GM13977 (cell line): ENCODE measurements at places on chromosomes 16 and 17.

- no peak for DNase-seq
Measured at GRCh38 chr17:48023400-48024148, 14.0 kb downstream of the COPZ2 start.

GRCh38 chr16:50781043-50781442, 39.2 kb downstream of the CYLD start:
- no peak for DNase-seq

DNA sequence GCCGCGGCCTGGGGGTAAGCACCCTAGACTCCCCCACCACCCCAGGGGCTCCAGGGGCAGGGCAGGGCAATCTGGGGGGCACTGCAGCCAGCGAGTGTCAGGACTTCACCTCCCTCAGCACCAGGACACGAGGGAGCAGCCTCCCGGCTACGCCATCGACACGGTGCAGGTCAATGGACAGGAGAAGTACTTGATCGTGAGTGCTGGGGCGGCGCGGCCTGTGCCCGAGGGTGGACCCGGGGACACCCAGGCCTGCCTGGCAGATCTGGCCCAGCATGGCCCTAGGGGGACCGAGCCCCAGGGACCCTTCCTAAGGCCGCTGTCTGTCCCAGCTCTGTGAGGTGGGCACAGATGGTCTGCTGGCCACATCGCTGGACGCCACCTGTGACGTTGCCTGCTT, 3.1 kb upstream of the RHBDL1 start:
- no peak for DNase-seq

- DNase-seq: peak; percentile 32
Measured at GRCh38 chr16:47492428-47493377, 31.6 kb downstream of the PHKB start.

GRCh38 chr17:633133-633532, 81.5 kb downstream of the VPS53 start:
- DNase-seq: no peak

DNA sequence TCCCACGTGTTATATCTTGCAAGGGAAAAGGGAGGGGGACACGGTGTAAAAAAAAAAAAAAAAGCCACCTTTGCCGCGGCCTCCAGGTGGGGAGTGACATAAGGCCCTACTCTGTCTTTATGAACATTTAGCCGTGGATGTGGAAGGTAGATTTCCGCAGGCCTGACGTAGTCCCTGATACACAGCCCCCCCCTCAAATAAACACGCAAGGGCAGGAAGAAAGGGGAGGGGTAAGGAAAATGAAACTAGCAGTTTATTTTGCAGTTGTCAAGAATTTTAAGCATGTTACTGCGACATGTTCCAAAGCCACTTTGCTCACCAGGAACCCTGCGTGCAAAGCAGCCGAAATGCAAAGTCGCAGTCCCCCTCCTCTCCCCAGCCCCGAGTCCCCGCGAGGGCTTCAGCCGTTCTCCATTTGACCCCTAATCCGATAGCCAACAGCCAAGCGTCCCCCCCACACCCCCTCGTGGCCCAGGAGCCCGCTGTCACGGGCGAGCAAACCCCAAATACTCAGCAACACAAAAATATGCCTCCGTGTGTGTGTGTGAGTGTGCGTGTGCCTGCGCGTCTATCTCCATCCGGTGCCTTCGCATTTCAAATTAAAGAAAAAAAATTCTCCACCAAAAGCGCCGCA, 1.2 kb downstream of the CBX4 start:
- DNase-seq: no peak

DNA sequence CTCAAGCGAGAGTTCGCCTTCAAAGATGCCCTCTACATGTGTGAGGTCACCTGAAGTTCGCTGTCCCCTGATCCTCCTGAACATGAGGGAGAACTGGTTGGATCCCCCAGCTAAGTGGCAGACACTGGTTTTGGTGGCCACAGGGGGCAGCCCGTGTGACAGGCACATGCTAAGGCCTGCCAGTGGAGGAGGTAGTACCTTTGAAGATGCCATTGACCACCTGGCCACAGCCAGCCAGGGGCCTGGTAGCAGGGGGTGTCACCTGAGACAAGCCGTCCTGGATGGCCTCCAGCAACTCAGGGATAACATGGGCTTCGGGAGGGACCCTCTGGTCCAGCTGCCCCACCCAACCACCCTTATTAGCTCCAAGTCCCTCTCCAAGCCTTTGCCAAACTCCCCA, 7.3 kb upstream of the ALDH3A1 start:
- no peak for DNase-seq

DNA sequence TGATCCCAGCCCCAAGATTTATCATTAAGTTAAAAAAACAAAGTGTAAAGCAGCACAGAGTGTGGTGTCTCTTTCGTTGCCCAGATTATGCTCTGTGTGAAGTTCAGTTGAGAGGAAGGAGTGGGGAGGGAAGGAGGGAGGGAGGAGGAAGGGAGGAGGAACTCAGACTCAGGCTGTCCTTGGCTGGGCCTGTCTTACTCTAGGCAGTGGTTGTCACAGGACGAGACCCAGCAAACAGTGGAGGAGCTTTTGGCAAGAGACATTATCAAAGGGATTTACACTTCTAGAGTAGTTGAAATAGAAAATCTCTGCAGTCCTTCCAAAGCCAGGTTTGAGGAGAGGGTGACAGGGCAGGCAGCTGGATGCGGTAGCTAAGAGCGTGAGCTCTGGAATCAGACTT, 27.8 kb downstream of the KNOP1 start:
- no peak for DNase-seq

- DNase-seq: no peak
Measured at GRCh38 chr16:27127308-27127707, 60.6 kb downstream of the C16orf82 start.

GRCh38 chr17:59266745-59267144, 46.4 kb downstream of the GDPD1 start:
- DNase-seq: no peak

GRCh38 chr16:278863-279366, 1.5 kb upstream of the ARHGDIG start:
- peak; percentile 77 for DNase-seq

GRCh38 chr16:25838724-25839186, 147.0 kb downstream of the HS3ST4 start:
- peak; percentile 24 for DNase-seq

DNA sequence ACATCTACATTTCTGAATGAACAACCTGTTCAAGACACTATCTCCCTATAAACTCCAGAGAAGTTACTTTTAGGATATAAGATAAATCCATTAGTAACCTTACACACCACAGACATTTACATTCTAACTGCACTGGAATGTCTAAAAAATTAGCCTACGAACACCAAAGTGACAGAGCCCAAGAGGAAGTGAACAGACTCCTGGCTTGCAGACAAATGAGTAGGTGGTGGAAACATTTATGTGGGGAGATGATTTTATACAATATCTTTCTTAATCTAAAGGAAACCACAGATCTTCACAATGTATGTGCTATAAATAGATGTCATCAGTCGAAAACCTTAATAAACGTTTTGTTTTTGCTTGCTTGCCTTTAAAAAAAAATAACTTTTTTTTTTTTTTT, 18.8 kb downstream of the ZNF652 start:
- no peak for DNase-seq

- peak; percentile 70 for DNase-seq
Measured at GRCh38 chr16:89383095-89384003, 107.0 kb downstream of the ANKRD11 start.

DNA sequence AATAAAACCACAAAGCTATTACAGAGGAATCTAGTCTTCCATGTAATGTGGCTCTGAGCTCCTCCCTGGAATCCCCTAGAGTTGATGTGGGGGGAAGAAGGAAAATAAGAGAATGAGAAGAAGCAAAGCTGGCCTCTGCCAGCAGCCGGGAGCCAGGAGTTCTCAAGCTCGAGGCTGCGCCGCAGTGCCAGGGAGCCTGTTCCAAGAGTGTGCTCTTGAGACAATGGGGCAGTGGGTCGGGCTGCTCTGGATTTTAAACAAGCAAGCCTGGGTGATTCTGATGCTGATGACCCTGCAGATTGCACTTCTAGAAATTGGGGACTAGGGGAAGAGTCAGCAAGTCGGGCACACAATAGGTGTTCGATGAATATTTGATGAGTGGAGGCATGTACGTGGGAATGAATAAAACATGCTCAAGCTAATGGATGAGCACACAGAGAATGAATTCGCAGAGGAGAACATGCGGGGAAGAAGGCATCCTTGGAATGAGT, 119.9 kb downstream of the CMIP start:
- no peak for DNase-seq

- no peak for DNase-seq
Measured at GRCh38 chr16:80946481-80946880, 60.2 kb downstream of the CMC2 start.

DNA sequence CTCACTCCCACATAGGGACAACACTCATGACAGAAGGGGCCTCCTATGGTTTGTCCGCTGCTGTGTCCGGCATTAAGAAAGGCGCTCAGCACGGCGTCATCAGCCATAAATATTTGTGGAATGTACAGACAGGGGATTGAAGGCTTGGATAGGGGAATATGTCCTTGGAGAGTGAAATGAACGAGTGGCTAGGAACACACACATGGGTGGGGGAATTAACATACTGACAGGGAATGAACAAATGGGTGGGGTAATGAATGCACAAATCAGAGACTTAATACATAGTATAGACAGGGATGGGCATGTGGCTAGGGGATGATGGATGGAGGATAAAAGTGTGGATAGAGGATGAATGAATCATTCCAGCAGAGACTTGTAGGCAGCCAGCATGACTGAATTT, 154.0 kb upstream of the HSBP1 start:
- DNase-seq: no peak

GRCh38 chr16:49592546-49593423, 219.2 kb downstream of the C16orf78 start:
- peak; percentile 74 for DNase-seq

GRCh38 chr17:2453325-2453724, 52.5 kb upstream of the MNT start:
- peak; percentile 40 for DNase-seq

- no peak for DNase-seq
Measured at GRCh38 chr17:42883802-42884558, 16.6 kb upstream of the G6PC1 start.

- no peak for DNase-seq
Measured at GRCh38 chr17:15452746-15453145, 14.7 kb downstream of the CDRT4 start.

- no peak for DNase-seq
Measured at GRCh38 chr16:24745791-24746190, 16.3 kb downstream of the TNRC6A start.

- no peak for DNase-seq
Measured at GRCh38 chr16:84478172-84478947, 26.1 kb downstream of the MEAK7 start.

GRCh38 chr16:84677017-84677803, 22.6 kb upstream of the USP10 start:
- no peak for DNase-seq

- no peak for DNase-seq
Measured at GRCh38 chr16:11797957-11798299, 870 bp upstream of the ZC3H7A start.

DNA sequence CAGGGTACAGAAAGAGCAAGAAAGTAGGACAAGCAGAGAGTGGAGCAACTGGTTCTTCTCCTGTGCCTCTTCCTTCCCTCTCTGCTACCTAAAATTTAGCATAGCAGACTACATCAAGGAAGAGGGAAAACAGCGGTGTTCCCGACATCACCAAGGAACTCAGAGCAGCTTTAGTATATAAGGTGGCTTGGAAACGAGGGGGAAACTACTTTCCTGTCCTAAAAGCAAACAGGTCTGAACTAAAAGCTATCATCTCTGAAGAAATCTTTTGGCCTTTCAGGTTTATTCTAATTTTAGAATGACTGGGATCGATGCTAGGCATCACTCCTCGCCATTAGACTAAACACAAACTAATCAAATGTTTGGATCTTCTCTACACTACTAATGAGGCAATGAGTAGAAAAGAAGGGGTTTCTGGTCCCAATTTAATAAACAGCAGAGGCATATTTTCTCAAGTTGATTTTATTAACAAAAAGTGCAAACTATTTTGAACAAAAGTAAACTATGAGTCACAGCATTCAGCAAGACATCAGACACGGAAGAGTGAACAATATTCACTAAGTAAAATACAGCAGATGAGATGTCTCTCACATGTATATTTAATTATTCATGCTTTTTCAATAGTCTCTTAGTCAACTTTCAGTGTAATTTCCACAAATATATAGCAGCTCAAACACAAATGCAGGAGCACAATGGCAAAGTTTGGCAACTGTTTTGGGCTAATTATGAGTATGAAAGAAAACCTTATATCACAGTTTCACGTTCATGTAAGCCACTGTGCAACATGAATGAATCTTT, 108.7 kb downstream of the TRIM37 start:
- DNase-seq: no peak

DNA sequence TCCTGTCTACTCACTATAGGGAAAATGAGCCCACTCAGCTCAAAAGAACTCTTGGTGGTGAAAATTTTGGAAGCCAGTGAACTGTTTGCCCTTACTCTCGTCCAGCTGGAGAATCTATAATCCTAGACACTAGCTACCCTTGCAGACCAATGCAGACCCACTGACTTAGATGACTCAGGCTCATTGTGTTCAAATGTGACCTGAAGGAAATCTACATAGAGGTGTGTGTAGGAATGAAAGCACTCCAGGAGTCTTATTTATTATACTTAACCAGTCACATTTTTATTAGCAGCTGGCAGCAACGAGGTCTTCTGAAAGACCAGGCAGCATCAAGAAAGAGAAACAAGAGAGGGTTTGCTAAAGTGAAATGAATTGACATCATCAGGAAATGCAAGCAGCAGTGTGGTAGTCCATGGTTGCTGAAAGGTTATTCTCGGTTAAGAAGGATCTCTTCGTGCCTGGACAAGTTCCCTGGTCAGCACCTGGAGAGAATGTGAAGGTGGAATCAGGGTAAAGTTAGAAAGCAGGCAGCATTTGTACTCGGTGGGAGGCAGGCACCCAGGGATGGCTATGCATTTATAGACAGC, 1.4 kb downstream of the KRTAP29-1 start:
- DNase-seq: no peak

DNA sequence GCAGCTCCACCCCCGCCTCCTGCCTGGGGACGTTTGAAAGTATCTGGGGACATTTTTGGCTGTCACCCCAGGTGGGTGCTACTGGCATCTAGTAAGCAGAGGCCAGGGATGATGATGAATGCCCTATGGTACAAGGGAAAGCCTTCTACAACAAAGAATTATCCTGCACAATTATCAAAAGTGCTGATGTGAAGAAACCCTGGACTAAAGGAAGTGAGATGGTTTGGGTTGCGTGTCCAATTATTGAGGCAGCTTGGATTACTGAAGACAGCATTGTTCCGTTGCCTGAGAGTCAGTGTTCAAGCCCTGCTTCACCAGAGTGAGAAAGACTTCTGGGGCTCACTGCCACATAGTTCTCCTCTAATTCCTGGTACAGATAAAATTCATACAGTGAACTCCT, 343.4 kb downstream of the CA10 start:
- no peak for DNase-seq
